ENCODE measurements at places on chromosomes 16 and 17. TPM values are rescaled to one million over a fixed set of nuclear protein-coding genes. Genes with fewer than 3 reads are reported as not detected.
A peak's percentile ranks its signal among the peaks of the same experiment; 100 is the strongest.

GRCh38 chr16:25134166-25134700 lies 22.7 kb downstream of the LCMT1 start:
- no peak overlapping the region for H3K4me3 ChIP-seq
- H3K4me1 ChIP-seq, result no peaks in the 10 kb centered on the region
- no peaks in the 10 kb centered on the region for H3K27me3 ChIP-seq
- peaks cover 19% of the 10 kb centered on the region for H3K36me3 ChIP-seq
- H3K27ac ChIP-seq, result no peak overlapping the region

GRCh38 chr17:1004769-1005295 lies 7.9 kb downstream of the TIMM22 start:
- DNase-seq, result no peak
- no peak overlapping the region for H3K4me3 ChIP-seq
- H3K27me3 ChIP-seq, result no peaks in the 10 kb centered on the region
- H3K36me3 ChIP-seq, result peaks cover 11% of the 10 kb centered on the region
- H3K27ac ChIP-seq, result no peak overlapping the region

DNA sequence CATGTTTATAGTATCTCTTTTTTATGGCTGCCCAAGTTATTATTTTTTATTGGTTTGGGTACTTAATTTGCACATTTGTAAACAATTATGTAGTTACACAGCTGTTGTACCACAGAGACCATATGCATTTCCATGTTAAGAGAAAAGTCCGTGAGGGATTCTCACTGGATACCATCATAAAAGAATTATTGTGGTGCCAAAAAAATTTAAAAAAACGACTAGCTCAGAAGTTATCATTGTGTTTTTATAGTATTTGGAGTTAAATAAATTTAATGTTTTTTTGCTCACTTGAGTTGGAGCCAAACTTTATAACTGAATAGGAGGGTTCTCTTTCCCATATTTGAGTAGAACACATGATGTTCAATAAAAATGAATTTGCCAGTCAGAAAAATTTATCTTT lies 618.7 kb downstream of the WWOX start:
- H3K36me3 ChIP-seq, result no peaks in the 10 kb centered on the region
- DNase-seq, result no peak
- H3K4me1 ChIP-seq, result no peaks in the 10 kb centered on the region
- no peak overlapping the region for H3K4me3 ChIP-seq
- H3K27me3 ChIP-seq, result no peaks in the 10 kb centered on the region

DNA sequence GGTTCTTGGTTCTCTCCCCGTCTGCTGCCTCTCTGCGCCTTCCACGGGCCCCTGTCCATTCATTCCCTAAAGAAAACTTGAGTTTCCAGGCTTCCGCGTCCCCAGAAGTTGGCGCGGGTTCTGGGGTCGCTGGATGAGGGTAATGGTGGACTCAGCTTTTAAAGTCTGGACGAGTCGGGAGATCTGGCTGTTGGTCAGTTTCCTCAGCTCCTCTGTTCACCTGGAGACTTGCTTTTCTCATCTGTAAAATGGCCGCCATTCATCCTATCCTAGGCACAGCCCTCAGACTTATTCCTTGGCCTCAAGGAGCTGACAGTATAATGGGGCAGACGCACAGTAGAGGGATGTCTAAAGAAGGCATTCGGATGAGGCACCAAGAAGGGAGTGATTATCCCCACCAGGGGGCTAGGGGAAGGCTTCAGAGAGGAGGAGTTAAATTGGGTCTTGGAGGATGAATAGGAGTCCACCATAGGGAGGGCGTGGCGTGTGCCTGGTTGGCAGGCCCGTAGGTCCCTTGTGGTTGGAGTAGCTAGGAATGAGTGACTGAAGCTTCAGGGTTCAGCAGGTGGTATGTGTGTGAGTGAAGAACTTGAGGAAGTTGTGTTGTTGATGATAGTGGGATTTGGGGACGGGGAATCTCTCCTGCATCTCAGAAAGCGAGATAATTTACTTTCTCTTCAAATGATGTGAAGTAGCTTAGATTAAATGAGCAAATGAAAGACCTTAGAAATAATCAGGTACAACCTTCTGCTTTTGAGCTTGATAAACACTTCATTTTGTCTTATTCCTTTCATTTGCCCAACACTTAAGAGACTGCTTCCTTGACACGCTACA lies 652 bp downstream of the VPS35L start:
- DNase-seq, result peak; percentile 33
- peak overlapping the region; percentile 72 for H3K27ac ChIP-seq
- peak overlapping the region; percentile 86 for H3K4me3 ChIP-seq
- H3K27me3 ChIP-seq, result no peaks in the 10 kb centered on the region

DNA sequence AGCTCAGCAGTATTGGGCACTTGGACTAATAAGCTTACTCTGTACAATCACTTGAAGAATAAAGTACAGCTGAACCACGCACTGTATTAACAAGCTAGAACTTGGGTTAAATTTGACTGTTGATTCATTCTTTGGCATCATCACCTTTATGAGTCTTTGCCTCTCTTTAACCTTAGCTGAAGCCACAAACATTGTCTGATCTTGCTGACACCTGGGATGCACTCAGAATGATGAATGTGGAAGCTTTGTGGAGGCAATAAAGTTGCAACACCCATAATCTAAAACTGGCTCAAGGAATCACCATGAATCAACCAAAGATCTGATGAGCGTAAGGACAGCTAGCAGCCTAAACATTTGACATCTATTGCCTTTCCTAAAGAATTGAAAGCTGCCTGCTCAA lies 590.6 kb upstream of the SOX9 start:
- no peak overlapping the region for H3K27ac ChIP-seq
- H3K4me1 ChIP-seq, result no peaks in the 10 kb centered on the region
- no peak overlapping the region for H3K4me3 ChIP-seq
- no peaks in the 10 kb centered on the region for H3K36me3 ChIP-seq

DNA sequence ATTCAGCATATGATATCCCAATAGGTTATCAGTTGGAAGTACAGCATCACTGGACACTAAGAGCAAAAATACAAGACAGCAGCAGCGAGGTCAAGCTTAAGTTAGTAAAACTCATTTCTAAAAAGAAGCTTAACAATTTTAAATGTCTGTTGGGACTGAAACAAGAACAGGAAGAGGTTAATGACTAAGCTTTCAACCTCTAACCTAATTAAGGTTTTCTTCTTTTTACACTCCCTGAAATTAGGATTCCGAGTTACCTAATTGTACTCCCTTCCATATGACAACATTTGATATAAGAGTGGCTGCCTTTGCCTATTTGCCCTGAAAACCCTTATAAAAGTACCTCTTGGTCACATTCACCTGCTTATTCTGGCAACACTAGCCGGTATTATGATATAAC lies 34.3 kb downstream of the CPSF4L start:
- DNase-seq, result no peak
- H3K4me3 ChIP-seq, result peak overlapping the region; percentile 43
- no peaks in the 10 kb centered on the region for H3K27me3 ChIP-seq
- peaks cover 56% of the 10 kb centered on the region for H3K4me1 ChIP-seq
- peak overlapping the region; percentile 36 for H3K27ac ChIP-seq

- DNase-seq, result no peak
- no peak overlapping the region for H3K4me3 ChIP-seq
- H3K4me1 ChIP-seq, result peaks cover 16% of the 10 kb centered on the region
- H3K27ac ChIP-seq, result no peak overlapping the region
Observed at GRCh38 chr16:69404275-69404805, 18.5 kb upstream of the TERF2 start.

GRCh38 chr16:55846598-55847346 lies 13.9 kb upstream of the CES1 start:
- DNase-seq, result no peak
- no peak overlapping the region for H3K4me3 ChIP-seq
- H3K36me3 ChIP-seq, result no peaks in the 10 kb centered on the region
- no peak overlapping the region for H3K27ac ChIP-seq

DNA sequence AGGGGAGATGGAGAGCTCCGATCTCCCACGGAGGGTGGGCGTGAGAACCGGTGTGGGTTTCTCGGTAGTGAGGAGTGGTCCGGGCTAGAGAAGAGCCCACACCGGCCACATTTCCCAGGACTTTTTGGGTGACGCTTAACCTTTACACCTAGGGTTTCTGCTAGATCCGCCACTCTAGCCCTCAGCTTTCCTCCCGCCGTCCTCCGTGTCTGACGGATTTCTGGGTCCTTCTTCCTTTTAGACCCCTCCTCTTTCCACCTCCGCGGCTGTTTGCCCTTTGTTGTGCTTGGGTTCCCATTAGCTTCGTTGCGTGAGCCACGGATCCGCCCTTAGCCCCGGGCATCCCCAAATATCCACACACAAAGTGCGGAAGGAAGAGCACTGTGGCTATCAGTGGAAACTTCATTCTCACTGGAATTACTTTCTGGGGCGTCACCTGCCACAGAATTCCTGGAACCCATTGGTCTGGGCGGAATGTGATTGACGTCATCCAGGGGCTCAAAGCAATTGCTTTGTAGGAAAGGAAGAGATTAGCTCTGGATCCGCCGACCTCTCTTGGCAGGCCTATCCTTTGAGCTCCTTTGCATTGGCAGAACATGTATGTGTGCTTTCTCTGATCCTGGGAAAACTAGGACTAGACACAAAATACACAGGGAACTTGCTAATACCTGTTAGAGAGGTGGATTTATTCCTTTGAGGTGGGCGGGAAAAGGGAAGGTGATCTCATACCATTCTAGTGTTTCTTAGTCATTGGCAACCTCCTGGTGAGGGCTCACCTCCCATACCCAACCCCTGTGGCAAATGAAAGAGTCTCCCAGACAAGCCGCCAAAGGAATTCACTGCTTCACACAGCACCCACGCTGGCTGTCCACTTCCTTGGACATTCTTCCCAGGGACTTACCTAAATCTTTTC lies 654 bp downstream of the TNFAIP1 start:
- DNase-seq, result peak; percentile 26
- H3K4me3 ChIP-seq, result peak overlapping the region; percentile 97
- H3K36me3 ChIP-seq, result no peaks in the 10 kb centered on the region
- H3K4me1 ChIP-seq, result peaks cover 34% of the 10 kb centered on the region
- H3K27ac ChIP-seq, result peak overlapping the region; percentile 91

DNA sequence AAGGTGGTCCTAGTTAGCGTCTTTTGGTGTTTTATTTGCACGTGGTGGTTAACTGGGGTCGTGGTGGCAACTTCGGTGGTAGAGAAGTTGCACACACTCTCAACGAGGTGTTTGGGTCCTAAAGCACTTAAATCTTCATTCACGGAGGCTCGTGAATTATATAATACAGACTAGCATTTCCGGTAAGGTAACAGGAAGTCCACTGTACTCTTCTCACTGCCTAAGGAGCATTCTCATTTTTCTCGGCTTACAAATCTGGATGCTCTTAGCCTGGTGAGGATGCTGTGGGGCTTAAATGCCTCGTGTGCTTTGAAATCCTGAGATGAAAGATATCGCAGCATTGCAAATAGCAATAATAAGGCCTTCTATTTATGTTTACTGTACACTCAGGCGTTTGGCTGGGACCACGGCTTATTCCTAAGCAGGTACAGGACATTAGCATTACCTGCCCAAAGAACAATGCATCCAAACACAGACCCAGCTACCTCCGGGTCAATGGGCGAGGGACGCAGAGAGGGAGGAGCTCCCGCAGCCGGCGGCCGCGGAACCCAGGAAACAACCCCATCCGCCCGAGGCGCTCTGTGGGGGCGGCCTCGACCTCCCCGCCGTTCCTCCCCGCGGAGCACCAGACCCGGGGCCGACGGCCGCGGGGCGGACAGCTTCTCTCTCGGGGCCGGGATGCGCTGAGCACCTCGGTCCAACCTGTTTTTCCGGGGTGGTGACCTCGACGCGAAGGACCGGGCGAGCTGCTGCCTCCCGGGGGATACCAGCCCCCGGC lies 856 bp downstream of the DNAJA2 start:
- H3K36me3 ChIP-seq, result peaks cover 37% of the 10 kb centered on the region
- no peaks in the 10 kb centered on the region for H3K27me3 ChIP-seq
- DNase-seq, result peak; percentile 68

DNA sequence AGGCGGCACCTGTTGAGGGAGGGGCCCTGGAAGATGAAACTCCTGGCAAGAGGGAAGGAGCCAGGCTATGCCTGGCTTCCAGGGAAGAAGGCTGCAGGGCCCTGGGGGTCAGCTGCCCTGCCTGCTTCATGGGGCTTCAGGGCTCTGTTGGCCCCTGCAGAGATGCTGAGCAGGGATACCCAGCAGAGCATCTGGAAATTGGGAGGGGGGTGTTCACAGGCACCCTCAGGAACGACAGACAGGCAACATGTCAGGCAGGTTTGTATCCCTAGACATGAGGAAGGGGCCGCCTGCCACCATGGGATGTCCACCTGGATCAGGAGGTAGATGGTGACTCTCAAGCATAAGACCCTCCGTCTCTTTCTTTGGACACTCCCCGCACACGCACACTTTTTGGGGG lies 13.8 kb upstream of the ZNF423 start:
- H3K4me3 ChIP-seq, result no peak overlapping the region
- no peak for DNase-seq
- peaks cover 12% of the 10 kb centered on the region for H3K27me3 ChIP-seq
- H3K4me1 ChIP-seq, result no peaks in the 10 kb centered on the region
- no peak overlapping the region for H3K27ac ChIP-seq

The TMIGD1 gene
- total RNA-seq, result not detected

The IL34 gene
- not detected for total RNA-seq

The MVP gene
- 30.7 TPM for total RNA-seq

The OR3A3 gene
- total RNA-seq, result not detected
